ENCODE measurements at places on chromosomes 11 and 22.

DNA sequence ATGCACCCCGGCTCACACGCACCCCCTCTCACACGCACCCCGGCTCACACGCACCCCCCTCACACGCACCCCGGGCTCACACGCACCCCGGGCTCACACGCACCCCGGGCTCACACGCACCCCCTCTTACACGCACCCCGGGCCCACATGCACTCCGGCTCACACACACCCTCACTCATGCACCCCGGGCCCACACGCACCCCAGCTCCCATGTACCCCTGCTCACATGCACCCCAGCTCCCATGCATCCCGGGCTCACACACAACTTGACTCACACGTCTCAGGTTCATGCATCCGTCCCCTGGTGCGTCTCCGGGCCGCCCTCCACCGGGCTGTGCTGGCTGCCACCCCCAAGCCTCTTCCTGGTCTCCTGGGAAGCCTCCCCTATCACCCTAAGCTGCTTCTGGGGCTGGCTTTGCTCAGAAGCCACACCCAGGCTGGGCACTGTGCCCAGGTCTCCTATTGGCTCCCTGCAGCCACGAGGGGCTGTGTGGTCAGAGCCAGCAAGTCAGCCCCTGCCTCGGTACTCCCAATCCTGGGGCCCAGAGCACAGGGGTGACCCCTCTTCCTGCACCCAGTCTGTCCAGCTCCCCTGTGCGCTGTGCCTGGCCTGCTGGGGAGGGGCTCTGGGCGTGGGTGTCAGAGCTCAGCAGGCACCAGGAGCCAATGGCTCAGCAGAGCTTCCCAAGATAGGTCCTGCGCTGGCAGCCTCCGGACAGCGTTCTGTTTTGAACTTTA is 16.9 kb downstream of the TSPAN4 start:
- DNase-seq, result peak; percentile 68
- peaks cover 28% of the 10 kb centered on the region for H3K36me3 ChIP-seq
- H3K27ac ChIP-seq, result peak overlapping the region; percentile 45
- no peaks in the 10 kb centered on the region for H3K27me3 ChIP-seq
- peak overlapping the region; percentile 45 for H3K4me3 ChIP-seq

DNA sequence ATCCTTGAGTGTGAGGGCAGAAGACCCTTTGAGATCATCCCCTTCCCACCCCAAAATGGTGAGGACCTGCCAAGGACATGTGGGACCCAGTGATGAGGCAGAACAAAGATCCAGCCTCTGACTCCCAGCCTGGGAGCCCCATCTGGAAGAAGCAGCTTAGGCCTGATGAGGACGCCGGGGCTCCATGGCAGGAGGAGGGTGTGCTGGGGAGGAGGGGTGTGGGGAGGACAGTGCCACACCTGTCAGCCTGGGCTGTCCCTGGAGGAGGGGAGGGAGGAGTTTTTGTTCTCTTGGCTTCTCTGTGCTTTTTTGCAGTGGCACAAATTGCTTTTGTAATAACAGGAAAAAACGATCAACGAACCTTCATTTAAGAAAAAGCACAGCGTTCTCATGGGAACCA is 44.4 kb upstream of the DAGLA start:
- no peak overlapping the region for H3K27ac ChIP-seq
- no peak for DNase-seq
- peaks cover 4% of the 10 kb centered on the region for H3K4me1 ChIP-seq
- H3K36me3 ChIP-seq, result no peaks in the 10 kb centered on the region
- H3K4me3 ChIP-seq, result no peak overlapping the region

DNA sequence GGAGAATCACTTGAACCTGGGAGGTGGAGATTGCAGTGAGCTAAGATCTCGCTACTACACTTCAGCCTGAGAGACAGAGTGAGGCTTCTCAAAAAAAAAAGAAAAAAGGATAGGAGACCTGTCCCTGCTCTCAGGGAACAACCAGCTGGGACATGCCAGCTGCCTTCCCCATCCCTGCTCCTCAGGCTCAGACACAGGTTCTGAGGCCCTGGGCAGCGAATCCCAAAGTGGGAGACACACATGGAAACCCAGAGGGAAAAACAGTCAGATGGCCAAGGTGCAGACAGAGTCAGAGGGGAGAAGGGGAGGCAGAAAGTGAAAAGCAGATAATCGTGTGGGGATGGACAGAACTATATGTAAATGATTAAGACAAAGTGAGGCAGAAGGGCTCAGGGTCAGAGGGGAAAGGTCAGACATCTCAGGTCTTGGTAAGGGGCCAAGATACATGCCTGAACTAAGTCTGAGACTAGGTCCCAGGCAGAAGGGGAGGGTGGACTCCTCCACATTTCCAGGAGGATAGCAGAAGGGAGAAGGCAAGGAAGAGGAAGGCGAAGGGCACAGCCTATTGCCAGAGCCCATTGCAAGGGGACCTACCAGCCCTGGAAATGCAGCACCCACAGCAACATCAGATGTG is 14.2 kb downstream of the STARD10 start:
- no peak overlapping the region for H3K27ac ChIP-seq
- peaks cover 13% of the 10 kb centered on the region for H3K27me3 ChIP-seq
- no peaks in the 10 kb centered on the region for H3K36me3 ChIP-seq
- no peak for DNase-seq
- no peak overlapping the region for H3K4me3 ChIP-seq
- H3K4me1 ChIP-seq, result peaks cover 49% of the 10 kb centered on the region

DNA sequence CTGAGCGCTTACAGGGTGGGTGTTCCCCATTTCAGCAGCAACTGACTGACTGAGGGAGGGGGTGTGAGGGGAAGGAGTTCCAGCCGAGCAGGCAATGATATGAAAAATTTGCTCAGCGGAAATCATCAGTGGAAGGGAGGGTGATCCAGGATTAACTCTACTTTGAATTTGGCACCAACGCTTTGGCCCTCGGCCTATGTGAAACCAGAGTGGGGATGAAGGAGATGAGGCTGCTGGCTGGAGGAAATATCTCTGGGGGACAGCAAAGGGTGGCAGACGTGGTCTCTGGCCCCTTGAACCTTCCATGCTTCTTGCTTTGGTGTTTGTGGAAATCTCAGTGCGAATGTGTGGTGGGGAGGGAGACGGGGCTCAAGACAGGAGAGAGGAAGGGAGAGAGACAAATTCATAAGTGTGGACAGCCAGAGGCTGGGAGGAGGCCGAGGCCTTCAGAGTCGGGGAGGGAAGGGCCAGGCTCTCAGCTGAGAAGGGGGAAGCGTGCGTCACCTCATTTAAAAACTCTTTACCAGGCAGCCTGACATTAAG is 83.6 kb downstream of the FDX1 start:
- no peaks in the 10 kb centered on the region for H3K4me1 ChIP-seq
- no peaks in the 10 kb centered on the region for H3K36me3 ChIP-seq
- no peak overlapping the region for H3K4me3 ChIP-seq

DNA sequence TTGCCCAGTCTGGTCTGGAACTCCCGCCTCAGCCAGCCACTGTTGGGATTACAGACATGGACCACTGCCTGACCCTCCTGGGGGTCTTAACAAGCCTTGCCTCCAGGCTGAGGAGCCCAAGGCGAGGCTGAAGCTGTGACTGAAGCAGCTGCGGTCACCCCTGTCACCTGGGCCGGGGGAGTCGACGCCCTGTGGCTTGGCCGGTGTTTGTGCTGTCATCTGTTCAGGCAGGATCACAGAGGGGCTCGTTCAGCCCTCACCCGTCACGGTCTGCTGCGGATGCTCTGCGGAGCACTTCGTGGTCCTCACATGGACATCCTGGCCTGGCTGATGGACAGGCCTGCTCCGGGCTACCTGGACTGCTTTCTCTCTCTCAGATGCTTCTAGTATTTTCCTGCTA is 23.8 kb downstream of the TRMU start:
- no peaks in the 10 kb centered on the region for H3K27me3 ChIP-seq
- H3K4me1 ChIP-seq, result peaks cover 8% of the 10 kb centered on the region
- H3K27ac ChIP-seq, result no peak overlapping the region
- H3K4me3 ChIP-seq, result no peak overlapping the region
- H3K36me3 ChIP-seq, result peaks cover 23% of the 10 kb centered on the region

- H3K27ac ChIP-seq, result no peak overlapping the region
- H3K4me3 ChIP-seq, result no peak overlapping the region
- peaks cover 1% of the 10 kb centered on the region for H3K4me1 ChIP-seq
- H3K27me3 ChIP-seq, result peaks cover 7% of the 10 kb centered on the region
- no peak for DNase-seq
- H3K36me3 ChIP-seq, result no peaks in the 10 kb centered on the region
Observed at GRCh38 chr11:127042445-127042844, 41.9 kb upstream of the KIRREL3 start.

- H3K4me3 ChIP-seq, result no peak overlapping the region
- no peak overlapping the region for H3K27ac ChIP-seq
- no peaks in the 10 kb centered on the region for H3K4me1 ChIP-seq
Observed at GRCh38 chr11:15468466-15468865, 353.7 kb downstream of the INSC start.

All from mesenchymal stem cell (in vitro differentiated cells and primary cell).